NB4 (cell line): ENCODE measurements at places on chromosomes 11 and 22.
A peak's percentile ranks its signal among the peaks of the same experiment; 100 is the strongest.

DNA sequence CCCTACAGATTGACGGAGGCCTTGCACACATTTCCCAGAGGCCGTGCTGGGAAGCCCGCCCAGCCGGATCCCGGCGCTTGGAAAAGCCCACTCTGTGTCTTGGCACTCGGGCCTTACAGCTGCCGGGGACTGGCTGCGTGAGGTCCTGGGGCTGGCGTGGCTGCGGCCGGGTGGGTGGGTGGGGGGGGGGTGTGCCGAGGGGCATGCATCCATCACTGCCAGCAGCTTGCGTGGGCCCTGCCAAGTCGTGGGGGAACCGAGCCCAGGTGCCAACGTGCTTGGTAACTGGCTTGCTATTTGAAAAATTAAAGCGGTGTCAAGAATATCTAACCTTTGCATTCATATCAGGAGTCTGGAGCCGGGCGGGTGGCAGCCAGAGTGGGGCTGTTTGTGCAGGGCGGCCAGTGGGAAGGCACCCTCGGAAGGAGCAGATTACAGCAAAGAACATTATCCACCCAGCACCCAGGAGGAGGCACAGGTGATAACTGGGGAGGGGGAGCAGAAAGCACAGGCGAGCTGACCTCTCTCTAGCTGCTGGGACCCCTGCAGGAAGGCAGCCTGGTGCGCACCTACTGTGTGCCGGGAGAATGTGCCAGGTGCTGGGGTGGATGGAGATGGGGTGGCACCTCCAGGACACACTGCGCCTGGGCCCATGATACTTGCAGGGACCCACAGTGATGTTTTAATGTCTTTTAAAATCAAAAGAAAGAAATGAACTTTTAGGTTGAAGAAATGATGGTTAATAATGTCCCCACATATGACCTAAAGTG is 28.5 kb upstream of the SMIM38 start:
- DNase-seq = no peak

DNA sequence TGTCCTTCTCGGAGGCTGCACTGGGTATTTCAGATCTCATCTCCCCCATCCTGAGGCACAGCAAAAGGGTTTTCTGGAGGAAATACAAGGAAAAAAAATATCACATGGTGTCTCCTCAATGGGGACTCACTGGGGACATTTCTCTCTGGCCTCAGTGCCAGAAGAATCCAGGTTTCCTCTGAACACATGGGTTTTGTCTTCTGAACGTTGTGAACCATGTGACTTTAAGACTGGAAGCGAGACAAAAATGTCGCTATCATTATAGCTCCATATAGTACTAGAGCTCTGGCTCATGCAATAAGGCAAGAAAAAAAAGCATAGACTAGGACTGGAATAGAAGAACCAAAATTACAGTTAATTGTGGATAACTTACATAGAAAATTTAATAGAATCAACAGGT is 44.9 kb upstream of the RFPL3 start:
- no peak for DNase-seq

- DNase-seq = peak; percentile 64
Observed at GRCh38 chr11:60265373-60266214, 14.9 kb upstream of the MS4A4A start.

DNA sequence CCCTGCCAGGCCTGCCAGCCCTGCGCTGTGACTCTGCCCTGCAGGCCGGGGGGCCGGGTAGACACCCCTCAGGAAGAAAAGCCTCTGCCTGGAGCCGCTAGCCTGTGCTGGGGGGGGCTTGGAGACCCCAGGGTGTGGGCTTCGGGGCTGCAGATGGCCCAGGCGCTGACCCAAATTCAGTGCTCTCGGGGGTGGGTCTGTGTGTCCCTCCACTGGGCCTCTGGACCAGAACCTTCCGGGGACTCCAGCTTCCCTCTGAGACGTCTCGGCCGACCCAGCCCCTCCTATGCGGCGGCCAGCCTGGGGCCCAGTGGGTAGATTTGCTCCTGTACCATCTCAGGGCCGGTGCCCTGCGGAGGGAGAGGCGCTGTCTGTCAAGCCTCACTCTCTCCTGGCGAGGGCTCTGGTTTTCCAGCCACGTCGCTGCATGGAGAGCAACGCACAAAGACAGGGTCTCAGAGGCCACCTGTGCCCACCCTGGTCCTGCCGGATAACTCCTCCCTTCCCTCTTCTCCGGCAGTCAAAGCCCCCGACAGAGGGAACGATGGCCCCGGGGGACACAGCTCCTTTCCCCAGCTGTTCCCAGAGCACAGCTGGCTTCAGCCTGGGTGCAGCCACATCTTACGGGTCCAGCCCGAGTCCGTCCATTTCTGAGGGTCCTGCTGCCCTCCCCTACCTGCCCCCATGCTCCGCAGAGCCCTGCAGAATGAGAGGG is 40.1 kb upstream of the TOLLIP start:
- no peak for DNase-seq

- DNase-seq = no peak
Observed at GRCh38 chr11:80616070-80616800, 1175.4 kb upstream of the TENM4 start.

- DNase-seq = peak; percentile 13
Observed at GRCh38 chr11:74871037-74871436, 77.9 kb downstream of the XRRA1 start.

GRCh38 chr22:26548303-26548702 is 36.0 kb upstream of the TFIP11 start:
- no peak for DNase-seq

DNA sequence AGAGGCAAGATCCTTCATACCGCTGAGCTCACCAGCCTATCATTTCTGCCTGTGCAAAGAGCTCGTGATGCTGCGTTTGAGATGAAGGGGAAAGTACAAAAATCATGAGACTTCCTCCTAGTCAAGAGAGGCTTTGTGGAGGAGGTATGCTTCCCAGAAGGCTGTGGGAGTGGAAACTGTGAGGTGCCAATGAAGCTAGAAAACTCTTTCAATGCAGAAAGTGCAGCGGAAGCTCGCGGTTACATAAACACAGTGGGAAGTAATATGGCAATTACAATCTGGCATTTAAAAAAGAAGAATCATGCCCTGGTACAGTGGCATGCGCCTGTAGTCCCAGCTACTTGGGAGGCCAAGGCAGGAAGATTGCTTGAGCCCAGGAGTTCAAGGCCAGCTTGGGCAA is 134.8 kb downstream of the EHF start:
- no peak for DNase-seq

DNA sequence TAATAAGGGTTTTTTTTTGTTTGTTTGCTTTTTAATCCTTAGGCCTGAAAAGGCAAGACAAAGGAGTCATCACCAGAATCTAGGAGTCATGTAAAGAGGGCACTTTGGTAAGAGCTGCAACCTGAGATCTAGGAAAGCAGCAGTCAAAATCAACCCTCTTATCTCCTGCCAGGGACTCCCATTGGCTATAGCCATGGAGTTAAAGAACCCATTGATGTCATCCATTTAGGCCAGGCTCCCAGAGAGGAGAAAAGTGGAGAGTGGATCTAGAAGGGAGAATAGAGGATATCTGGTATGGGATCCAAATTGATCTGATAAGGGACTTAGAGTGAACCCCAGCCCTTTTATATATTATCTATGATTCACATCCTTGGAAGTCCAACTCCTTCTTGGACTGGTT is 35.9 kb downstream of the ZNF215 start:
- no peak for DNase-seq

GRCh38 chr22:22430111-22430820 is 78.3 kb downstream of the ZNF280B start:
- no peak for DNase-seq

GRCh38 chr22:44395118-44396005 is 82.6 kb upstream of the SHISAL1 start:
- no peak for DNase-seq

DNA sequence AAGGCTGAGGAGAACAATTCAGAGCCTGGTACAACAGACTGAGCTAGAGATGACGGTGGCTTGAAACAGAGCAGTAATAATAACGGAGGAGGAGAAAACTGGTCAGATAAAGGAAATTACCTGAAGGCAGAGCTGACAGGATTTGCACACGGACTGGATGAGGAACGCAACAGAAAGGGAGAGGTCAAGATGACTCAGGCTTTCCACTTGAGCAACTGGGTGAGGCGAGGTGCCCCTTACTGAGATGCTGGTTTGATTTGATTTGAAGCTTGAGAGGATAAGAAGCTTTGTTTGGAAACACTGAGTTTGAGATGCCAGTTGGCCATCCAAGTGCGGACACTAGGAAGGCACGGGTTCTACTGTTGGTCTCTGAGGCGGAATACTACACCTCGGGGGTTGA is 35.4 kb upstream of the NRIP3 start:
- DNase-seq = peak; percentile 40

- no peak for DNase-seq
Observed at GRCh38 chr11:131537748-131538147, 167.3 kb downstream of the NTM start.

- DNase-seq = peak; percentile 43
Observed at GRCh38 chr11:46560300-46560991, 33.4 kb downstream of the AMBRA1 start.

GRCh38 chr11:69350040-69350439 is 56.1 kb downstream of the MYEOV start:
- no peak for DNase-seq

DNA sequence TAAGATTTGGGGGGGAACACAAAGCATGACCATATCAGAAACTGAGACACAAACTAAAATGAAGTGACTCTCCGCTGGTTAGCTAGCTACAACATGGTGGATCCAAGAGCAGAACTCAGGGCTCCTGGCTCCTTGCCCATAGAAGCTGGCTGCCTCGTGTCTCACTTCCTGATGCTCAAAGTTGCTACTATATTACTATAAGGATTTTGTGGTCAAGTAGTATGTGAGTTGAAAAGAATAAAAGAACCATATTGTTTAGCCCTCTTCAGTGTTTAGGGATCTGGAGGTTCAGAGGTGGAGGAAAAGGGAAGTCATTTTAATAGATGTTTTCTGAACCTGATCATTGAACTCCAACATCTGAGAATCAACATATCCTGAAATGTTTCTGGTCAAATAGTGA is 16.9 kb upstream of the SIK2 start:
- DNase-seq = no peak

DNA sequence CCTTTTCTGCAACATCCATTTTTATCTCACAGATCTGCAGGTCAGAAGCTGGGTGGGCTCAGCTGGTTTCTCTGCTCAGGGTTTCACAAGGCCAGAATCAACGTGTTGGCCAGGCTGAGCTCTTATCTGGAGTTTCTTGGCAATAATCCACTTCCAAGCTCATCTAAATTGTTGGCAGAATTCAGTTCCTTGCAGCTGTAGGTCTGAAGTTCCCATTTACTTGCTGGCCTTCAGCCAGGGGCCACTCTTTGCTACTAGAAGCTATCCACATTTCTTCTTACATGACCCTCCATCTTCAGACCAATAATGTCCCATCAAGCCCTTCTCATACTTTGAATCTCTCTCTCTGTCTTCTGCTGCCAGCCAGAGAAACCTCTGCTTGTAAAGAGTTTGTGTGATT is 103.5 kb downstream of the WNT11 start:
- DNase-seq = no peak

- DNase-seq = peak; percentile 44
Observed at GRCh38 chr22:23177197-23177596, 3.1 kb upstream of the BCR start.

GRCh38 chr22:37996079-37996478 is 11.7 kb upstream of the SOX10 start:
- peak; percentile 91 for DNase-seq

GRCh38 chr22:36741204-36741793 is 34.6 kb downstream of the IFT27 start:
- peak; percentile 45 for DNase-seq

DNA sequence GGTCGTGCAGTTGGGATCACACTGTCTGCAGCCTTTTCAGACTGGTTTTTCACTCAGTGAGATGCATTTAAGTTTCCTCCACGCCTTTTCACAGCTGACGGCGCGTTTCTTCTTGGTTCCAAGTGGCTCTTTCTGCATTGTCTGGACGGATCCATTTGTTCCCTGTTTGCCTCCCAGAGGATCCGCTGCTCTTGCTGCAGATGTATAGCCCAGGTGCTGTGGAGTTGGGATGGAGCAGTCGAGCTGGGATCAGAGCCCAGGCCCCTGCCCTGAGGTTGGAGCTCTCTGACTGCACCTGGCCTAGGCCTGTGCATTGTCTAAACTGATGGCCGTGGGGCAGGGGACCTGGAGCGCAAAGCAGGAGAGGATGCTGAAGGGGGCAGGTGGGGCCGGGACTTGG is 51.6 kb downstream of the PARVB start:
- DNase-seq = no peak

GRCh38 chr11:45089251-45089650 is 57.2 kb upstream of the PRDM11 start:
- no peak for DNase-seq

DNA sequence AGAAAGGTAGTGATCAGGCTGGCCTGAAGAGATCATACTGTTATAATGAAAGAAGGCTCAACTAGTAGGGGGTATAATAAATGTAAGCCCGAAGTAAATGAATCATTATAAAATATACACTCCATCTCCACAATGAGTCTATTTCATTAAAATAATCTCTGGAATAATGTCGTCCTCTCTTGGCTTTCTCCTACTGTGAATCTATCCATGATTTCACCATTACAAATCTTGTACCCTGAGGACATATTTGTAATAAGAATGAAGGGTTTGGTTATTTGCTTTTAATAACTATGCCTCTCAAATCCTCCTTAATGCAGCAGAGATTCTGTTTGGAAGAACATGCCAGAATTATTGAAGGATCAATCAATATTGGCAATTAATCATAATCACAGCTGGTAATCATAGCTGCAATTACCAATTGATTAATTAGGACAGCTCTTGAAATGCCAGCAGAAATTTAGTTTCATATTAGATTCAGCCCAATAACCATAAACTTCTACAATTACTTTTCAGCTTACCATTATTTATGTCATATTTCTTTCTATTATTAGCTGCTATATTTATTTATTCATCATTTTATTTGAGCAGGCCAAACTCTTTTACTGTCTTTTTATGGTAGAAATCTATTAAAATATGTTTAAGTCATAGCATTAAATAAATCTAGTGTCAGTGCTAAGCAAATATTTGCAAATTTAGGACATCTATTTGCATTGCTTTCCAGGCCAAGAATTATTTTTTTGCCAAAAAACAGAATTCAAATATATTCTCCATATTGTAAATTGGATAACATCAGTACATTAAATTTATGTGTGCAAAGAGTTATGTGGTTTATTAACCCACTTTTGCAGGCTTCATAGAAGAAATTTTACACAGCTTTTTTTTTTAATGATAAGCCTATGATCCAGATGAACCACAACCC is 588.4 kb upstream of the LRRC4C start:
- no peak for DNase-seq

GRCh38 chr22:31339148-31339832 is 6.9 kb downstream of the PATZ1 start:
- DNase-seq = no peak

GRCh38 chr11:64489831-64490441 is 101.1 kb upstream of the SLC22A12 start:
- DNase-seq = peak; percentile 80
